Activated CD8-positive, alpha-beta memory T cell treated with anti-CD3 and anti-CD28 coated beads for 48 hours (primary cell): ENCODE measurements at places on chromosomes 5 and 9.

GRCh38 chr5:5209089-5209488 is 69.0 kb downstream of the ADAMTS16 start:
- no peak for DNase-seq

- DNase-seq: no peak
Observed at GRCh38 chr5:78758169-78758839, 109.7 kb upstream of the LHFPL2 start.

DNA sequence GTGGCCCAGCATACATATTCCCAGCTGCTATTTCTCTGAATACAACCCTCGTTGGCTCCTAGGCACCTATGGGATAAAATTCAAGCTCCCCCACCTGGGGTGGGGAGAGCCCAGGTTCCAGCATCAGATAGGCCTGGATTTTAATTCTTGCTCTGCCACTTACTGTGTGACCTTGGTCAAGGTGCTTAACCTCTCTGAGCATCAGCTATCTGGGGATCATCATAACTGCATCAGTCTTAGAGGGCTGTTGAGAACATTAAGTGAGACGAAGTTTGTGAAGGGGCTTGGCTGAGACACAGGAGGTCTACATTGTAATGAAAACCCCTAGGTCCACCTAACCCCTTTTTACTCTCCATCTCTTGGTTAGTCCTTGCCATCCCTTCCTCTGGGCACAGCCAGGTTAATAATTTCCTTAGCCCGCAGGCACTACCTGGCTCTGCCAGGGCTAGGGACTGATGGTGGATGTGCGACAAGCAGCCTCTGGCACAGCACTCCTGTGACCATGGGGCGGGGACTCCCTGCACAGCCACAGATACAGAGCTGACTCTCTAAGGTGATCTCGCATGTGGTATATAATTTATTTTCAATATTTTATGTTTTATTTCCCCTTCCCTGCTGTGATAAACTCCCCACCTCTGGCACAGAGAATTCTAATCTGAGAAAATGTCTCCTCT is 68.7 kb downstream of the CRB2 start:
- DNase-seq: no peak

DNA sequence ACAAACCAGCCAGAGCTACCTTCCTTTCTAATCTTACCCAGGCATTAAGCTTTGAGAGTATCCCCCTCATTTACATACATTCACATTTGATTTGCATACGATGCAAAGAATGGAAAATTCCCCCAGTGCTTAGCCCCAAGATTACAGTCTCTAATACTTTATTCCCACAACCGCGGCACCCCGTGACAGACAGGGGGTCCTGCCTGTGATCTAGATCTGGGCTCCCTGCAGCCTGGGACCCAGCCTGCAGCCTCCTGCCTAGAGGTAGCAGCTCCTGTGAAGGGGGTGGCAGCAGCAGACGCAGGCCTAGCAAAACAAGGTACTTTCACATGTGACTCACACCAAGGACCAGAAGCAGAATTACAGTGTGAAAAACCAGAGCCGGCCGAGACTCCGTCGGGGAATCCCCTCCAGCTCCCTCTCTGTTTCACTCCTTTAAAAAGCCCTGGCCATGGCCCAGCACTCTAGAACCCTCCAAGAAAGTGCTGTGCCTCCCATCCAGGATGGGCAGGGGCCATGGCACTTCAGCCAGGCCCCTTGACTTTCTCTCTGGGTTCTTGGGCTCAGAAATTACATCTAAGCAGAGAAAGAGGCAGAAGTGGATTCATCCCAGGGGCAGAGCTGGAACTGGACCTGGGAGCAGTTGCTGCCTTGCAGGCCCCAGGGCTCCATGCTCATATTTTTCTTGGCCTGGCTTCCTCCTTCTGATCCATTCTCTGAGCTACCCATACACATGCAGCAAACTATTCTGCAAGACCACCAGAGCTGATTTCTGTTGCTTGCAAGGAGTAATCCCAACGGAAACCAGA is 14.0 kb upstream of the TCF7 start:
- DNase-seq: no peak

GRCh38 chr9:70609542-70610286 is 195.3 kb upstream of the KLF9 start:
- no peak for DNase-seq

- DNase-seq: no peak
Observed at GRCh38 chr9:27799326-27799725, 226.0 kb upstream of the C9orf72 start.

DNA sequence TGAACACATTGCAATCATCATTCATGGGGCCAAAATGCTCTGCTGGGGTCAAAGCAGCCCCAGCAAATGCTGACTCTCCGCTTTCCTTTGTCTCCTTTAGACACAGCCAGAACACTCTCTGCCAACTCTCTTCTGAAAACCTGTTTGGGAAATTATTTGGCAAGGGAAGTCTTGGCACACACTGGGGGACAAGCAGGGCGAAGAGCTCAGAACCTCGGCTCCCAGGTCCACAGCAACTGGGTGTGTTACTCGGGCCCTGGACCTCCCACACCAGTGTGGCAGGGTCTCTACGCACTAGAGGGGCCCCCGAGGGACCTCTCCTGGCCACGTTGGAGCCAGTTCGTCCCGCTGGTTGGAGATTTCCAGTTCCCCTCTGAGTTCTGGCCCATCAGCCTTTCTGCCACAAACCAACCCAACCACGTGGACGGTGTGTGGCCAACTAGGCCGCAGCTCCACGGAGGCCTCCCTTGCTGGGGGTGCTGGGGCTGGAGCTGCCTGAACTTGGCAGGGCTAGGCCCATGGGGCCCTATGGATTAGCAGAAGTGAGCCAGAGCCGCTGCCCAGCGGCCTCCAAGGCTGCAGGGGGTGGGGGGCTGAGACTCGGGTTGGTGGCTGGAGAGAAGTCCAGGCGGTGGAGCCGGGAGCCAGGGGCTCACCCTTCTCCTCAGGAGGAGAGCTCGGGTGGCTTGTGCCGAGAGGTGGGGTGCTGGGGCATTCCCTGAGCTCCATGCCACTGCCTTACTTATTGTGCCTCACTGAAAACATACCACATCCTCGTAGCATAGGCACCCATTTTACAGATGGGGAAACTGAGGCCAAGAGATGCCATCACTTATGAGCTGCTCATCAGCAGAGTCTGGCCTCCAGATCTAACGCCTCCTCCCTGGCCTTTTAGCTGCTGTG is 46.8 kb upstream of the RNU6ATAC start:
- DNase-seq: no peak

- no peak for DNase-seq
Observed at GRCh38 chr9:130732136-130732535, 38.6 kb downstream of the EXOSC2 start.

DNA sequence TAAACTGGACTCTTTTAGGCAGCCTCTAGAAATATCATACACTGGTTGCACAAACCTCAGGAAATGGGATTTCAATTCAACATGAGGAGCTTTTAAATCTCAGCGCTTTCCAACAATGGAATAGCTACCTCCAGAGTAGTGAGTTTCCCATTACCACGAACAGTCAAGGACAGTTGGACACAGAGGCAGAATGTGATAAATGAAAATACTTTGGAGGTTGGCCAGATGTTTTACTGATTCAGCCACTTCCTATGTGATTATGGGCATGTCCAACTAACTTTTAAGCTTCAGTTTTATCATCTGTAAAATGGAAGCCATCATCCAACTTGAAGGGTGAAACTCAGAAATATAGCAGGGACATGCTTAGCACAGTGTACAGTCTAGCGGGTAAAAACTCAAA is 2.1 kb downstream of the FBXW2 start:
- no peak for DNase-seq

DNA sequence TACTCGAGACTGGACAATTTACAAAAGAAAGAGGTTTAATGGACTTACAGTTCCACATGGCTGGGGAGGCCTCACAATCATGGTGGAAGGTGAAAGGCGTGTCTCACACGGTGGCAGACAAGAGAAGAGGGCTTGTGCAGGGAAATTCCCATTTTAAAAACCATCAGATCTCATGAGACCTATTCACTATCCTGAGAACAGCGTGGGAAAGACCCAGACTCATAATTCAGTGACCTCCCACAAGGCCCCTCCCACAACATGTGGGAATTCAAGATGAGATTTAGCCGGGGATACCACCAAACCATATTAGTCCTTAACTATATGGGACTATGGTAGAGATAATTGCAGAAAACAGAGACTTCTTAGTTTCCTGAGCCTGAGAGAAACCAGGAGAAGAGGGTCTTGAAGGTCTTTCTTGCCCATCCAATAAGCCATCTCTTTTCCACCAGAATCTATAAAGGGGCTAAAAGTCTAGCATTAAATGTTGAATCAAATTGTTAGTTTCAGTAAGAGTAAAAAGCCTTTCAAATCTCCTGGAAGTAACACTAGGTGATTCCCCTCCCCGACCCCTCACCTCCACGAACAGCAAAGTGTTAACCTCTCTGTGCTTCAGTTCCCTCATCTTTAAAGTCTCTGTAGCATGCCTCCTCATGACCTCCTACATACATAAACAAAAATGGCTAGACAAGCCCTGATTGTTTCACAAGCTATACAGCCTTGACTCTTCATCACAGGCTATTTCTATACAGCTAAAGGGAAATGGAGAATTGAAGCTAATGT is 259.1 kb downstream of the TMEM167A start:
- DNase-seq: no peak

DNA sequence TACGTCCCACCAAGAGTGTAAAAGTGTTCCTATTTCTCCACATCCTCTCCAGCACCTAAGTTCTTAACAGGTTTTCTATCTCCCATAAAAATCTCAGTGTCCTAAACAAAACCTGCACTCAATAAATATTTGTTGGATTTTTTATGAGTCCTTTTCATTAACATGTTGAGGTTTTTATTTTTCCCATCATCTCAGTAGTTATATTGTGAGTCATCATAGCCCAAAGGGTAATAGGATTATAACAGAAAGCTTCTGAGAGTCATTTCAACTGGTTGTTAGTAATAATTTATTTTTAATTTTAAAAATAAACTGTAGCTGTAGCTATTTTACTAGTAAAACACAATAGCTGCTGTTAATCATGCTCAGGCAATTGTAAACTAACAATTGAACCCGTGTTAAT is 331.6 kb upstream of the SLC30A5 start:
- DNase-seq: no peak

- DNase-seq: no peak
Observed at GRCh38 chr5:159775890-159776289, 140.4 kb upstream of the ADRA1B start.

DNA sequence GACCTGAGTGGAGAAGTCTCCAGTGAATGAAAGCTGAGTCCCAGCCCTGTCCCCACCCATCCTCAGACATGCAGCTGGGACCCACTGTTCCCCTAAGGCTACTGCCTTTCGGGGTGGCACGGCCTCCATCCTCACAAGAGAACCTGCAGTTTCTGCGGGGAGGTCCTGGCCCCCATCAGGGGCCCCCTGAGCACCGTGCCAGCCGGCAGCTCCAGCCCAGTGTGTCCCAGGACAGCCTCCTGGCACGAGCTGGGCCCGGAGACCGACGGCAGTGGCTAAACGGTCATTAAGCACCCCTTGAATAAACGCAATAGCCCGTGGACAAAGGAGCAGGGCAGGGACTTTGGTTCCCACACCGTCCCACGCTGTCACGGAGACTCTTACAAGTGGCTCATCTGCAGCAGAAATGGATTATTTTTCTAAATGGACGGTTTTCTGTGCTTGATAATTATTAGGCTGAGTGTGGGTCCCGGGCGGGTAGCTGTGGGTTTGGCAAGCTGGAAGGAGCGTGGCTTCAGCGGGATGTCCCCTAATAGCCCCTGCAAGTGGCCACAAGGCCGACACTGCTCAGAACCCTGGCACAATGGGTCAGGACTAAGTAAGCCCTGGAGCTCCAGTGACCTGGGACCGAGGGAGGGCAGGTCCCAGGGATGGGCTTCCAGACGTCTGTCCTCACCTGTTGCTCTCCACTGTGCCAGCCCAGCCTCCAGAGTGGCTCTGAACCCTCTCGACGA is 17.4 kb downstream of the FAM78A start:
- no peak for DNase-seq

DNA sequence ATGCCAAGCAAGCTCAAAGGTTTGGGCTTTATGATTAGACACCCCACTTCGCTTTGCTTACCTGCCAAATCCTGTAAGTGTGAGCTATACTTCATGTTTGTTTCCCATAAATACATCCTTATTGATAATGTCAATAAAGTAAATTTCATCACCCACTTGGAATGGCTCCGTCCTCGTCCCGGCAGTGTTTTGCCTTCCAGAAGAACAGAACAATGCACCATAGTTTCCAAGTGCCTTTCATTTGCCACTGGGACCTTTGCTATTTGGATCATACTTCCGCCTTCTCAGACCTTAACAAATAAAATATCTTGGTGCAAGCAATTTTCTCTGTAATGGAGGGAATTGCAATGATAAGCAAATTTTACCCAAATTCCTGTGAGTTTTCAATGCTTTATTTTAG is 229.3 kb downstream of the PIK3R1 start:
- DNase-seq: no peak

DNA sequence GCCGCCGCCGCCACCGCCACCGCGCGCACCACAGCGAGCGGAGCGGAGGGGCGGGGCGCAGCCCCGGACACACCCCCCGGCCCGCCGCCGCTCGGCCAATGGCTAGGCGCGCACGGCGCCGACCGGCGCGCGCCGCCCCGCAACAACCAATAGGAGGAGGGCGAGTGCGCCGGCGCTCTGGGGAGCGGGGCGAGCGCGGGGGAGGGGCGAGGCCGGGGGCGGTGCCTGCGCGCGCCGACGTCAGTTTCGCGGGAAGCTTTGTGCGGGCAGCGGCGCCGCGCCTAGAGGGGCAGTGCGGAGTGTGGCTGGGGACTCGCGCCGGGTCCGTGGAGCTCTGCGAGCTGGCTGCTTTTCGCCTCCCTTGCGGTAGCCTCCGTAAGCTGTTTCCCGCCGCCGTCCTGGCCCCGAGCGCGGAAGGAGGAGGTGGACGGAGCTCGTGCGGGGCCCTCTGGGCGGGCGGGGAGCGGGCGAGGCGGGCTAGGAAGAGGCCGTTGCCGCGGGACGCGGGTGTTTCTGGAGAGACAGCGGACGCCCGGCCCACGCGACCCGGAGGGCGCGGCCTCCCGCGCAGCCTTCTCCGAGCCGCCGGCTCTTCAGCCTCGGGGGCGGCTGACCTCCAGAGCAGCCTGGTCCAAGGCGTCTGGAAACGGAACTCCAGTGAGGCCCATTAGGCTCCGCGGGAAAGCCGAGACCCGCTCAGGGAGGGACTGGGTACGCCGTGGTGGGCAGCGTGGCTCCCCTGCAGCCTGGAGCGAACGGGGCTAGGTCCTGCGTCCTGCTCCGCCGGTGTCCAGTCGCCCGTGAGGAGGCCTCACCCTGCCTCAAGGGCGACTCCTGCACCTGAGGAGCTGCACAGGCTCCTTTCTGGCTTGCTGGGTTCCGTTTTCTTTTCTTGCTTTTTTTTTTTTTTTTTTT is at the start of gene ZMYND19:
Gene ZMYND19, minus strand, starts transcription at position 44 of the 915 bp plus-strand sequence. CDS start 249 bp downstream, outside the sequence.
- DNase-seq: peak; percentile 93

DNA sequence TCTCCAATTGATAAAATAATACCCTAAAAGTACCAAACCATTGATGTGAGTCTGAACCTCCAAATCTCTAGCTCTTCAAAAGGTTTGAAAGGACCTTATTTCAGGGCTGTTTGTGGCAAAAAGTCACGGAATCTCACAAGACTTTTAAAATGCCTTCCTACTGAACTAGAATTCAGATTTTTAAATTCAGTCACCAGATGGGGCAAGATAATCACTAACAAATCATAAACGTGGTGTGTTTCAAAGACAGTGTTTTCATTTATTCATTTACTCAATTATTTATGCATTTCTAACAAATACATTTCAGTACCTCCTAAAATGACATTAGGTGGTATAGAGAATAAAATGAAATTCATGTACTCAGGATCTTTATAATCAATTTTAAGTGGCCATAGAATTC is 68.2 kb upstream of the SMC2 start:
- DNase-seq: no peak

- peak; percentile 74 for DNase-seq
Observed at GRCh38 chr9:91164724-91165520, 196.8 kb downstream of the AUH start.
